ENCODE measurements at places on chromosomes 12 and 14.

- DNase-seq, result no peak
Observed at GRCh38 chr14:90810806-90811205, 5.4 kb downstream of the TTC7B start.

GRCh38 chr14:86039176-86039575 is 509.2 kb downstream of the FLRT2 start:
- no peak for DNase-seq

- no peak for DNase-seq
Observed at GRCh38 chr12:60071759-60072191, 475.9 kb downstream of the SLC16A7 start.

DNA sequence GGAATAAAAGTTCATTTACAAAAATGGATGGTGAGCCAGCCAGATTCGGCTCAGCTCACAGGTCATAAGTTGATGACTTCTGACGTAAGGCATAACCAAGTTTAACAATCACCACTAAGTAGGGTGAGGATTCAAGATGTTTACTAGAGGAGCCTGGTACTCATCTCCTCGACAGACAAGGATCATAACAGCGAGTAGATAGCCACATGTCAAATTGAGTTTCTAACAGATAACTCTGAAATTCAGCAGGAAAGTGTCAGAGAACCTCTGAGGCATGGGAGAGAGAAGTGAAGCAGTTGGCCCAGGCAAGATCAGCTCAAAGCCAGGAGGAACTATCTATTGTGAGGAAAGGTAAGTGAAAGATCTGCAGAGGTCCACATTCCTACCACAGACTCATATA is 208.7 kb downstream of the NELL2 start:
- DNase-seq, result peak; percentile 97

DNA sequence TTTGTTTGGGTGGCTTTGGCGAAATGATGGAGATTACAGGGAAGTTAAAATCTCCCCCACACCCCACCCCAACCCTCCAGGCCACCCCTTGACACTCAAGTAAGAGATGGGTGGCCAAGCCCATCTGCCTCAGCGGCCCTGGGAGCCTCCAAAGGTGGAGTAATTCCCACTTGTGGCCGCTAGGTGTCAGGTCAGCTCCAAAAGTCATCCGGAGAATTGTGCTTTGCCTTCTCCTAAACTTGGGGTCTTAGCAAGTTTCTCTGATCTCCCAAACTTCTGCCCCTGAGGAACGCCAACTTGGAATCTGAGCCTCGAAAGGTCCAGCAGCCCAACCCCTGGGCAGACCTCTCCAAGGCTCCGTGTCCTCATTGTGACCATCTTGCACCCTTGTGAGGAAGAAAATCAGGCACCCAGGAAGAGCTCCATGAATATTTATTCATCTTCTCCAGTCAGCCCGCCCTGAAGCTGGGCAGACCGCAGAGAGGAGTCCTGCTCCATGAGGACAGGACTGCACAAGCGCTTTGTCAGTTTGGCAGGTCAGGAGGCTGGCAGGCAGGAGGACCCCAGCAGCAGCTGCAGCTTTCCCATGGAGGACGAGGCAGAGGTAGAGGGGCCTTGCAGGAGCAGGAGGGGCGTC is 46.7 kb downstream of the LRRC74A start:
- DNase-seq, result peak; percentile 49

GRCh38 chr12:85531341-85531740 is 251.3 kb downstream of the ALX1 start:
- DNase-seq, result no peak

GRCh38 chr14:78975734-78976133 is 805.6 kb downstream of the NRXN3 start:
- no peak for DNase-seq

- DNase-seq, result no peak
Observed at GRCh38 chr12:104356231-104357115, 52.9 kb downstream of the EID3 start.

DNA sequence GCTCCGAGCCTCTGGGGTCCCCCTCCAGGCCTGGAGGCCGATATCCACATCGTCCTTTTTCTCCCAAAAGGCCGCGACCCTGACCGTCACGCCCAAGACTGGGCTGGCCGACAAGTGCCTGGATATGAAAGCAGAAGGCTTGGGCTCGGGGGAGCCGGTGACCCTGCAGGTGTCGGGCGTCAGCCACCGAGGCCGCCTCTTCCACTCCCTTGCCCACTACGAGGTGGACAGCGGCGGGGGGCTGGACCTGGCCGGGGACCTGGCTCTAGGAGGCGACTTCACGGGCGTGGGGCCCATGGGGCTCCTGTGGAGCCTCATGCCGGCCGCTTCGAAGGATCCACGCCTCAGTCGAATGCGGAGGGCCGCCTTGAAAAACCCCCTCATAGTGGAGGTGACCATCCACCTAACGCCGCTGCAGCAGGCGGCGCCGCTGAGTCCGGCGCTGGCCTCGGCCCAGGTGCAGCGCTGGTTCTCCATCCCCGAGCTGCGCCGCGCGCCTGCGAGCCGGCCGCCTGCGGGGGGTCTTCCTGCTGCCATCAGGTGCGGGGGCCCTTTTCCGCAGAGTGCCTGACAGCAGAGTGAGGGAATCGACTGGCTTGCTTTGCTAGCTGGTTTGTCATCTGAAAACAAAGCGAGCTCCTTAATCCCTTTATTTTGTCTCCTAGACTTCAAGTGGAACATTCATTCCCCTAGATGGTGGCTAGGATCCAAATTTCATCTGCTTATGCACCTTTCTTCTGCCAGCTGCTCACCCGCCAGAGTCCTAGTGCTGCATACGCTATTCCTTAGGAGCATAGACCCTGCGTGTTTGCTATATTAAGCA is 10.6 kb upstream of the DNAL1 start:
- DNase-seq, result peak; percentile 33

DNA sequence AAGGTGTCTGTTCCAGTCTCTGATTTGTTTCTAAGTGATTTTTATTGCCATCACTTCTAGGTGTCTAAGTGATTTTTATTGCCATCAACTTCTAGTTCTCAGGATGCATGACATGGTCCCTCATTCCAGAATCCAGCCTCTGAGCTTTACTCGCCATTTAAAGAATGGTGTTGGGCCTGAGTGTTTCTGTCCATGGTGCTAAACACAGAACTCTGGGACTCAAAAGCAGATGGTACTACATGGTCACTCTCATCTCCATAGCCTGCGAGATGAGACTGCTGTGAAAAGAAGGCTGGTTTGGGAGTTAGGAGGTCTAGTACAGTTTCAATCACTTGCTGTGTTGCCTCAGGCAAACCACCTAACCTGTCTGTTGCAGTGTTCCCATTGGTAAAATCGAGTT is 276.6 kb downstream of the NRXN3 start:
- DNase-seq, result no peak

GRCh38 chr12:121524196-121524916 is 56.5 kb downstream of the KDM2B start:
- DNase-seq, result no peak

GRCh38 chr12:65528127-65528526 is 249.6 kb downstream of the MSRB3 start:
- DNase-seq, result no peak

- no peak for DNase-seq
Observed at GRCh38 chr12:109696485-109697269, 16.9 kb upstream of the FAM222A start.

Data from SK-N-DZ (cell line).